ENCODE measurements at places on chromosomes 3 and 15.
A peak's percentile ranks its signal among the peaks of the same experiment; 100 is the strongest.

DNA sequence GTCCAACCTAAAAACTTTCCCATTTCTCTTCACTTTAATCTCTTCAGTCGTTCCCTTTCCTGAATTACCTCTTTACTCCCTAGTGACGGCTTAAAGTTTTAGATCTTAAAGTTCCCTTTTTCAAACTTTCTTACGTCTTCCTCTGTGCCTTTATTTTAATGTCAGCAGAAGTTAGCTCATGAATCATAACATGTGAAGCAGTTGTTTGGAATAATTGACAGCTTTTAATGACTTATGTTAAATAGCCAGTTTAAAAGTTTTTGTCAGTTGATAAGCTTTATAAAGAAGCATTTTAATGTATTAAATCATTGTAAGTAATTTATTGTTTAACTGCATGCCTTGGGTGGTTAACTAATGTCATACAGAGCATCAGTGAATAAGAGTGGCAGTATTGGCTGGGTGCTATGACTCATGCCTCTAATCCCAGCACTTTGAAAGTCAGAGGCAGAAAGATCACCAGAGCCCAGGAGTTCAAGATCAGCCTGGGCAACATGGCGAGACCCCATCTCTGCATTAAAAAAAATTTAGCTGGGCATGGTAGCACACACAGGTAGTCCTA, 33.9 kb downstream of the PIK3CA start:
- peak; percentile 17 for DNase-seq

DNA sequence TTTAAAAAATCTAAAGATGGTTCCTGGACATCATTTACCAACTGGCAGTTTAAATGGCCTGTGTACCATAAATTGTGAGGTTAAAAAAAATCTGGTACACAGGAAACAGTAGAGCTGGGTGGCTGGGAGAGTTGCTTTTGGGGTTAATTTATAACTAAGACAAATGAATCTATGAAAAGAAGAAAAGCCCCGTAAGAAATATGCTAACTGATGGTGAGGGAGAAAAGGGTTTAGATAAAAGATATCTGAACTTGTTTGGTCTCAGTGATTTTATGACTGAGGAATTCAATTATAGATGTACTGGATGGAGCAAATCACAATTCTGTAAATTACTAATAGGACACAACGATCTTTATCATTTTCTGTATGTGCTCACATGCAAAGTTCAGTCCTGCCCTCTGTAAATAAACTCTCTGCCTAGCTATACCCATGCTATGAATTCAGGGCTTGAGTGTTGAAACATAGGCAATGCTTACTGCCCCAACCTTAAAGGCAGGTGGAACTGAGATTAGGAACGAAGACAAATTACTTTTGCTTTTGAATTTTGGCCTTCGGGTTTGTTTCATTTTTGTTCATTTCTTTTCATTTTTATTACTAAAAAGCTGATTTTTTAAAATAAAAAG, 28.0 kb downstream of the PPARG start:
- no peak for DNase-seq

DNA sequence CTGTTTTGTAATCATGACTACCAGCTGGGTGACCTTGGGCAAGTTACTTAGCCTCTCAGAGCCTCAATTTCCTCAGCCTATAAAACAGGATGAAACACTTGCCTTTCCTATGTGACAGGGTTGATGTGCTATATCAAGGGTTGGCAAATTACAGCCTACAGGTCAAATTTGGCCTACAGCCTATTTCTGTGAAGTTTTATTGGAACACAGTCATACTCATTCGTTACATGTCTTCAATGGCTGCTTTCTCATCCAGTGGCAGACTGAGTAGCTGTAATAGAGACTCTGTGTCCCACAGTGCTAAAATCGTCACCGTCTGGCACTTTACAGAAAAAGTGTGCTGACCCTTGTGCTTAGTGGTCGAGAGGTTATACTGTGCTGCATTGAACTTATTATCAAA, 16.6 kb downstream of the ABHD6 start:
- no peak for DNase-seq

DNA sequence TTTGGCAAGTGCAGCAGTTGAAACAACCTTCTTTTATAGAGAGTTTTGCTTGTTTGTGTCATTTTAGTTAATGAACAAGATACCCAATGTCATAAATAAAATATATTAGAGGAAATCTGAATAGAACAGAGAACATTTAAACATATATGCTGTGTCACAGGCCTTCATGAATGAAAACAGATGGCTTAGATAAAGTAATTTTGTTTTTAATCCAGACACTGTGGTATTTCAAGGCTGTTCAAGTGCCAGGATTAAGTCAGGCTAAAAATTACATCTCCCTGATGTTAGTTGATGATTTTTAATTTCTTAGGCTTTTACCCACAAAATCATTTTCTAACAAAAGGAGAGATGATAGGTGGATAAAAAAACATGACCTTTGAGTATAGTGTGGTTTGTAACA, 4.9 kb upstream of the ACKR4 start:
- no peak for DNase-seq

- DNase-seq = no peak
Observed at GRCh38 chr15:37289109-37289765, 188.9 kb upstream of the MEIS2 start.

- no peak for DNase-seq
Observed at GRCh38 chr3:103963599-103963998, 1403.1 kb upstream of the ALCAM start.

DNA sequence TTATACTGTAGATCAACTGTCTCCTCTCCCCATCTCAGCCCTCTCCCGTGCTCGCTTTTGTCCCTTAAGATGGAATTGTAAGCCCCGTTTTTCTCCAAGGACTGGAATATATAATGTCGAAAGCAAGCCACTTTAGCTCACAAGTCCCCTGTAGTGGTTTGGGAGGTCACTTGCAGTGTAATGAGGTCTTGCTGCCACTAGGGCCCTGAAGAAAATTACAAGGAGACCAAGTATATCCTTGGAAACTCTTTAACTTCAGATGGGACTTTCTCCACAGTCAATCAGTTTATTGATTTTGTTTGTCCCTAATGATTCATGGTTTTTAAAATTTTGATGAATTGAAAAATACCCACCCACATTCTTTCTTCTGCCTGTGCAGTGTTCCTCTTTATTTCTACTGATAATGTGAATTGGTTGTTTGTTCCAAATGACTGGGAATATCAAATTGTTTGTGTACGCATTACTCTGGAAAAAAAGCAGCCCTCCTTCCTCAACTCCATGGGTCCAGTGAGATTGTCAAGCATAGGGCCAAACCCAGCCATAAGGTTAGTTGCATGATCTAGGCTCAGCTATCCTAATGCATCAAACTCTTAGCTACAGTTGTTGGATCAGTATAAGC, 294.8 kb downstream of the MCTP2 start:
- peak; percentile 2 for DNase-seq

DNA sequence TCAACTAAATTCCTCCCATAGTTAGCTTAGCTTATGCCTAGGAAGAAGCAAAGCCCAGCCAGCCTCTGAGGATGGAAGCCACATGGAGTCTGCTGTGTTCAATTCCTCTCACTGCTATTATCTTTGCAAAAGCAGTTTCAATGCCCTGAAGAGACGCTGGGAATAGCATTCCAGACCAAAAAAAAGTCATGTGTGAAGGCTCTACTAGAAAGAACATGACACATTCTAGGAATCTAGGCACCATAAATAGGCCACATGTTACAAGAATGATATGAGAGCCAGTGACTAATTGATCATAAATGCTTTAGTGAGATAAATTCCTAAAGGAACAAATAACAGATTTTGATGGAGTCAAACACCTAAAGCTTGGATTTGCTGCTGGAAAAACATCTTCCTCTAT, 800.8 kb downstream of the TUSC7 start:
- DNase-seq = no peak

- no peak for DNase-seq
Observed at GRCh38 chr3:142647856-142648255, 51.7 kb downstream of the PLS1 start.

GRCh38 chr3:13516760-13517135, 32.2 kb upstream of the FBLN2 start:
- no peak for DNase-seq

DNA sequence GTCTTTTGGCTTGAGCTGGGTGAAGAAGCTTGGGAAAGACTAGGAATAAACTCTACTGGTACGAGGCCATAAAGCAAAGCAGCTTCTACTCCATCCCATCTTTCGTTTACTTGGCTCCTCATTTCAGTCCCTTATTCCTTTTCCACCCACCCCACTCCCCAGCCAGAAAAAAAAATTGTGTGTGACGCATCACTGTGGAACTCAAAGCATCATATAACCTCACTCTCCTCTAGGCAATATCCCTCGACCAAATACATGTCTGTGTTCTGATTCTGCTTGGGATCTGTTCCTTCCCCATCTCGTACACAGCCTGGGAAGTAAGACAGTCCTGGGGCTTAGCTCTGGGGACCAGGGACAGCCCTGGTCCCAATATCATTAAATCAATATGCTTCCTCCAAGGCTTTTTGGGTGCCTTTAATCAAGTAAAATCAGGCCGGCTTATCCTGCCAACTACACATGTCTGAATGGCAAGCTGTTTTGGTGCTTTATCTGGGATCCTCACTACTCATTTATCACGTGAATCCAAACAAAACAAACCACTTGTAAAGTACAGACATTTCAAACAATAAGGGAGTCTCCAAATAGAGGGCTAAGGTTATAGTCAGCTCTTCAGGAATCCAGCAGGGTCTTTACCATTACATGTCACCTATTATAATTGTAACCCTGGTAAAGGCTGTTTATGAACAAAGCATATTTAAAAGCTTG, 74.9 kb upstream of the ZBED2 start:
- DNase-seq = no peak

GRCh38 chr3:151483961-151484520, 23.2 kb upstream of the IGSF10 start:
- no peak for DNase-seq

- no peak for DNase-seq
Observed at GRCh38 chr3:110344487-110344886, 727.1 kb upstream of the NECTIN3 start.

DNA sequence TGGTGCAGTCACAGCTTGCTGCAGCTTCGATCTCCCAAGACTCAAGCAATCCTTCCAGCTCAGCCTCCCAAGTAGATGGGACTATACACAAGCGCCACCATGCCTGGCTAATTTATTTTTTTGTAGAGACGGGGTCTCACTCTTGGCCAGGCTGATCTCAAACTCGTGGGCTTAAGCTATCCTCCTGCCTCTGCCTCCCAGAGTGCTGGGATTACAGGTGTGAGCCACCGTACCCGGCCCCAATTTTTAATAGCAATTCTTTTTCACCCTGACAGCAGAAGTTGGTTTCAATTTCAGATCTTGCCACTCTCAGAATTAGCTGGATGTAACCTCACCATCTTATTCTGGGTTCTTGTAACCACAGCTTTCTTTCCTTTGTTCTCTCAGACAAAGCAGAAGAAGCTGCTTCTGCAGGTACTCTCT, 64.8 kb downstream of the TRIM71 start:
- peak; percentile 80 for DNase-seq

GRCh38 chr15:37891766-37892368, 42.6 kb upstream of the TMCO5A start:
- DNase-seq = peak; percentile 38

GRCh38 chr15:78101423-78102105, 9.2 kb downstream of the SH2D7 start:
- DNase-seq = no peak

GRCh38 chr3:140917772-140918171, 23.9 kb upstream of the SLC25A36 start:
- DNase-seq = no peak

- no peak for DNase-seq
Observed at GRCh38 chr3:52218937-52219650, 6.4 kb downstream of the TLR9 start.

- DNase-seq = no peak
Observed at GRCh38 chr3:90055666-90056065, 948.2 kb downstream of the EPHA3 start.

GRCh38 chr3:47412453-47412756, 31.6 kb downstream of the PTPN23 start:
- DNase-seq = no peak

- no peak for DNase-seq
Observed at GRCh38 chr15:34808016-34808415, 12.7 kb upstream of the ACTC1 start.

Data from activated CD4-positive, alpha-beta T cell treated with anti-CD3 and anti-CD28 coated beads, Interleukin-2, amount 50 U/mL, for 16 hours (primary cell).